ENCODE measurements at places on chromosomes 12 and 14.

DNA sequence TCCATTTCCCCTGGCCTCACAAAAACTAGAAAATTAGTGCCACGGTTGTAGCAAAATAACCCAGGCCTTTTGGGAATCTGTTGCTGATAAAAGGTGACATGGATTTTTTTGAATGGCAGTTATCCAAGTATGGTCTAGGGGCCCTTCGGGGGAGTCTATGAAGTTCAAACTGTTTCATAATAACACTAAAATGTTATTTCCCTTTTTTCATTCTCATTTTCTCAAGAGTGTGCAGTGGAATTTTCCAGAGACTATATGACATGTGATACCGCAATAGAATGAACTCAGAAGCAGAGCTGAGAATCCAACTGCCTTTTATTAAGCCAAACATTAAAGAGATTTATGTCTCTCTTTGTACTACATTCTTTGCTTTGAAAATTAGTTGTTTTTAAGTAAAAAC lies 26.9 kb downstream of the GSTZ1 start:
- DNase-seq = no peak

- DNase-seq = no peak
These were observed 233.3 kb downstream of the CCDC59 start for GRCh38 chr12:82124711-82125380.

DNA sequence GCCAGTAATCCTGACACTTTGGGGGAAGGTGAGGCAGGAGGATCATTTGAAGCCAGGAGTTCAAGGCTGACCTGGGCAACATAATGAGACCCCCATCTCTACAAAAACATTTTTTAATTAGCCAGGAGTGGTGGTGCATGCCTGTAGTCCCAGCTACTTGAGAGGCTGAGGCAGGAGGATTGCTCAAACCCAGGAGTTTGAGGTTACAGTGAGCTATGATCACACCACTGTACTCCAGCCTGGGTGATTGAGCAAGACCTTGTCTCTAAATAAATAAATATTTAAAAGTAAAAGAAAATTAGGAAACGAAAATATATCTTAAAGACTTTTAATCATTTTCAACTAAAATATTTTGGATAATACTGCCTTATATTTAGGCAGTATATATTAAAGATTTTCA lies 25.9 kb downstream of the CKB start:
- DNase-seq = no peak

DNA sequence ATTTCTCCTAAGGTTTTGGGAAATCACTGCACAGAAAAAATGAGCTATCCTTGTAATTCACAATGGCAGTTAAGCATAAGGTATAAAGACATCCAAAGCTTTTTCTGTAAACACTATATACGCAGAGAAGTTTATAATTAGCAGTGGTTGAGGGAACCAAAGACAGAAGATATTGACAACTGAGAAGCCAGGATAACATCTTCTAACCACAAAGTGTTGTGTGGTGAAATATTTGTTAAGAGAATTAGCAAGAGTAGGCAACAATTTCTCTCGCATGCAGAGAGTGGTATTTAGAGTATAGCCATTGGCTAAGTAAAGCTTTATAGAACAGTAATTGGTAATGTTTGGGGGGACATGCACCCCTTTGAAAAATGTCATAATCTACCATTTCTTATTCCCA lies 123.7 kb upstream of the USP15 start:
- no peak for DNase-seq

DNA sequence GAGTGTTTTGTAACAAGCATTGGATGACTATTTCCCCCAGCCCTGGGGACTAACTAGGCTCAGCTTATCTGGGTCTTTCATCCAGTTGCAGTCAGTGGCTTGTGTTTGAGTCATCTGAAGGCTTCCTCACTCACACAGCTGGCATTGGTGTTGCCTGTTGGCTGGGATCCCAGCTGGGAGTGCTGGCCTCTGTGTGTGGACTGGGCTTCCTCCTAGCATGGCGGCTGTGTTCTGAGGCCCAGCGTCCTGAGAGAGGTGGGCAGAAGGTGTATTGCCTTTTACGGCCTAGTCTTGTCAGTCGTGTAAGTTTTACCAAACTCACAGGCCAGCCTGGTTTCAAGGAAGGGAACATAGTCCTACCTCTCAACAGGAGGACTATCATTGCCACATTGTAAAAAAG lies 28.3 kb upstream of the PPP2R5C start:
- no peak for DNase-seq

- no peak for DNase-seq
These were observed 65.4 kb upstream of the SAV1 start for GRCh38 chr14:50733494-50733893.

- no peak for DNase-seq
These were observed 16.9 kb downstream of the CDKN1B start for GRCh38 chr12:12734054-12734453.

- no peak for DNase-seq
These were observed 2.5 kb downstream of the CARMIL3 start for GRCh38 chr14:24054324-24054641.

GRCh38 chr12:3341594-3341993 lies 149.4 kb upstream of the PRMT8 start:
- peak; percentile 75 for DNase-seq

GRCh38 chr12:104701756-104702155 lies 245.0 kb downstream of the CHST11 start:
- DNase-seq = no peak

DNA sequence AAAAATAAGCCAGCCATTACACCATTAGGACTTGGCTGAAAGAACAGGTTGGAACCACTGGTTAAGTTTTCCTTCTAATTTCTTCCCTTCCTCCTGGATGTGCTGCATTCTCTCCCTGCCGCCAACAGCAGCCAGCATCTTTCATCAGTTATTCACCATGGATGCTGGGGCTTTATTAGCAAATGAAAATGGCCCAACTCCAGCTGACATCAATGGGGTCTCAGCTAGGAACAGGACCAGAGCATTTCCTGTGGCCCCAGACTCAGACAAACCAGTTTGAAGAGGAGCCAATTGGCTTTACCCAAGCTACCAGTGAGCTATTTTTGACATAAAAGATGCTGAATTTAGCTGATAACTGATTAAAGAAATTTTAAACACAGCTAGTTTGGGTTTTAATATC lies 26.0 kb upstream of the TBX5 start:
- DNase-seq = no peak

GRCh38 chr14:68955851-68956179 lies 23.3 kb downstream of the ACTN1 start:
- DNase-seq = no peak

- DNase-seq = no peak
These were observed 24.1 kb upstream of the SLC6A13 start for GRCh38 chr12:286531-287300.

- no peak for DNase-seq
These were observed 161.6 kb downstream of the PIK3C2G start for GRCh38 chr12:18422871-18423270.

DNA sequence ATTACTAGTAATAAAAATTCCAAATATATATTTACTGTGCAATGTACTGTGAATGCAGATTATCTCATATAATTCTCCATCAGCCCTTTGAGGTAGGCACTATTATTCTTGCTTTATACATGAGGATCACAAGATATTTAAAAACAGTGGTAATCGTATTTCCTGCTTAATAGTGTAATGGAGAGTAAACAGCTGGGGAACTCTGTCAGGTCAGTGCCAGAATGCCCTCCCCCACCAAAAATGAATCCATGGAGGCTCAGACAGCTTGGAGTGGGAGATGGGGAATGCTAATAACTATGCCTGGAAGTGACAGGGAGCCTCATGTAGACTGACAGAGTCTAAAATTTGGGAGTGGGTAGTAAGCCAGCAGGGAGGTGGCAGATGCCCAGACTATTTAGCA lies 153.6 kb downstream of the PAH start:
- DNase-seq = no peak

DNA sequence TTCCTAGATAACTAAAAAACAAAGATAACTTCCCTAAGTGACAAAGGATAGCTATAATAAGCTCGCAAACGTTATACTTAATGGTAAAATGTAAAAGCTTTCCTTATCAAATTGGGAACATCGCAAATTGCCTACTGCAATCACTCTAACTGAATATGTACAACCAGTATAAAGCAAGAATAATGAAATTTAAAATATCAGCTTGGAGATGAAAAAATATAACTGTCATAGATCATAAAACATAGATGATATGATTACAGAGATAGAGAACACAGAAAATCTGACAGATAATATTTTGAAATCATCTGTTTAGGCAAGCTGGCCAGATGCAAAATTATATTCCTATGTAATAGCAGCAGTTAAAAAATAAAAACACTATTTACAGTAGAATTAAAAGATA lies 64.0 kb downstream of the BCAT1 start:
- DNase-seq = no peak

DNA sequence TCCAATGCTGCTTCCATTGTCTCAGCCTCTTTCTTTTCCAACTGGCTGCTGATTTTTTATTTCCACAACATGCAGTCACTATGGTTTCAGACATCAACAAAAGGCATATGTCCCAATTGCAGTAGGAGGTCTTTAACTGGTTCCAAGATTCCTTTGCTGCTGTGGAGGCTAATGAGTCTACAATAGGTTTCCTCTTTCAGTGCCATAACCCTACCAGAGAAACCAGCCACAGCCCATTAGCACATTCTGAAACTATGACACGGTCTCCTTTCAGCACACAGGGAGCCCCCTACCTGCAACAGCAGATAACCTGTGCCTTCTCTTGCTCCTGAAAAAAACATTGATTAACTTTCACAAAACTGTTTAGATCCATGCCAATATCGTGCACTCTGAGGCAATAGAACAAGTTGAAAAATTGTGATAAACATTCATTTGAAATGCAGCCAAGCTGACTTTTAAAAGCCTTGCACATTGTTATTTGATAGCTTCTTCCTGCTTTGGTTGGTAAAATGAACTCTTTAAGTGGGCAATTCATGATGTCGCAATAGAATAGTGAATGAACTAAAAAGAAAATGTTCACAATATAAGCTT lies 32.4 kb downstream of the PLEKHG7 start:
- peak; percentile 49 for DNase-seq

DNA sequence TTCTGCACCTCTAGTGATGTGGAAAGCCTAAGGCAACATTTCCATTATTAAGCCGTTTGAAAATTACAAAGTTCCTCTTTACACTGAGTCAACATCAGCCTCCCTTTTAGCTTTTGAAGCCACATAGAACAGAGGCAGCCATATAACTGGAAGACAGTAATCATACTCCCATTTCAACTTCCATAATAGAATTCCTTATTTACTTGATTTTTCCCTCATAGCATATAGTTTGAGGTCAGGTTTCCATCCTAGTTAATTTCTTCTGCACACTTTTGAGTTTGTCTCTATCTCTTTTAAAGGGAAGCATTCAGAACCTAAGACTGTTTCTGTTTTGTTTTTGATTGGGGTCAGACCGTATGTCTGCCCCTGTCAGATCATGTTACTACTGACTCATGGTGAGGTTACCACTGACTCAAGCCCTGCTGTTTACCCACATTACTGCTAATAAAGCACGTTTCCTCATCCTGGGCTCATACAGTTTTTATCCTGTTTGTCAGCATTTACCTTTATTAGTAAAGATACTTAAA lies 161.0 kb downstream of the SLC38A4 start:
- DNase-seq = peak; percentile 83

- DNase-seq = no peak
These were observed 811 bp upstream of the INF2 start for GRCh38 chr14:104688505-104689108.

DNA sequence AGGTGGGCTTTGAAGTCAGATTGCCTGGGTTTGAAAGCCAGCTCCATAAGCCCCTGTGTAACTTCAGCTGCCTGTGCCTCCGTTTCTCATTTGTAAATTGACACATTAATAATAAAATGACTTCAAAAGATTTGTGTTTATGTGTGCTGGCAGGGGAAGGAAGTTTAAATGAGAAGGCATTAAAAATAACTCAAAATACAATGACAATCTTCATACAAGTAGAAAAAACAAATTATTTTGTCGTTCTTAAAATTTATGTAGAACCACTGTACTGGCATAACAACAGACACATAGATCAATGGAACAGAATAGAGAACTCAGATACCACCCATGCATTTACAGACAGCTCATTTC lies 83.0 kb downstream of the PPM1A start:
- DNase-seq = no peak

Measured in NCI-H1417 (cell line).